ENCODE measurements at places on chromosomes 6 and 20. TPM values are rescaled to one million over a fixed set of nuclear protein-coding genes. Genes with fewer than 3 reads are reported as not detected.

HBS1L gene
- polyA plus RNA-seq: 28.1 TPM

VNN1 gene
- not detected for polyA plus RNA-seq

HRH3 gene
- polyA plus RNA-seq: 3.1 TPM

FAM229B gene
- polyA plus RNA-seq: 10.4 TPM

HSPA12B gene
- polyA plus RNA-seq: 3.5 TPM

BTNL2 gene
- polyA plus RNA-seq: not detected

PNPLA1 gene
- not detected for polyA plus RNA-seq

C6orf15 gene
- polyA plus RNA-seq: 0.06 TPM

SIRPG gene
- polyA plus RNA-seq: 0.03 TPM

DNA sequence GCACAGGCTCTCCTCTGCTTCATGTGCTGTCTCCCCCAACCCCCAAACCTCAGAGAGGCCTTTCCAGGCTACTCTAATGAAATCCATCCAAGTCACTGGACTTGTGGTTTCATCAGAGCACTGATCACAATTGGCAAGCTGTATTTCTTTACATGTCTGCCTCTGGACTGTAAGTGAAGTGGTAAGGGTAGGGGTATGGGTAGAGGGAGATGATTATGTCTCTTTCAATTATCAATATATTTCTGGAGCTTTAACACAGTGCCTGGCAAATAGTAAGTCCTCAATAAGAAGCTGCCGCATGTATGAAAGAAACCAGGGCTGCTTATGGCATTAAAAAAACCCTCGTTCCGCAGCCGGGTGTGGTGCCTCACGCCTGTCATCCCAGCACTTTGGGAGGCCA, 5.4 kb downstream of the TRERF1 start:
- DNase-seq: no peak

DNA sequence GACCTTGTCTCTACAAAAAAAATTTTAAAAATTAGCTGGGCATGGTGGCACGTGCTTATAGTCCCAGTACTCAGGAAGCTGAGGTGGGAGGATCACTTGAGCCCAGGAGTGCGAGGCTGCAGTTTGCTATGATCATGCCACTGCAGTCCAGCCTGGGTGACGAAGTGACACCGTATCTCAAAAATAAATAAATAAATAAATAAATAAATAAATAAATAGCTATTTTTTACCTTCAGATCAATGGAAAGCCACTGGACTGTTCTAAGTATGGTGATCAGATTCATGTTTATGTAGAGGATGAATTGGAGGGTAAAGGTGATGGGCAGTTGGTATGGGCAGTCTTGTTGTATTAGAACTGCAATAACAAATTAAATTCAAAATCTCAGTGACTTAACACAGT, 24.0 kb downstream of the DSTN start:
- no peak for DNase-seq

DNA sequence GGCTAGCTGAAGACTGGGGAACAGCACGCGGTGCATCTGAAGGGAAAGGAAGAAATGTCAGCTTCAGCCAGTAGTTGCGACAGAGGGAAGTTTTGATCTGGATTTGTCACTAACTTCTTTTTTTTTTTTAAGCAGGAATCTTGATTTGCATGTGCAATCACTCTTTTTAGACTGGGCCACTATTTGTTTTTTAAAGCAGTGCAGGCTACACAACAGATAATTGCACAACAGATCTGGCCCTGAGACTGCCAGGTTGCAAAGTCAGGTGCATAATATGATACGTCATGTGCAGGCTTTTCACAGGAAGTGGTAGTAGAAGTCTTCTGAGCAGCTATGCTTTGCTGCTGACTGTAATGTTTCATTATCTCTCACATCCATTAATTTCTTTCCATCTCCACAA, 13.5 kb downstream of the PFDN4 start:
- DNase-seq: no peak

DNA sequence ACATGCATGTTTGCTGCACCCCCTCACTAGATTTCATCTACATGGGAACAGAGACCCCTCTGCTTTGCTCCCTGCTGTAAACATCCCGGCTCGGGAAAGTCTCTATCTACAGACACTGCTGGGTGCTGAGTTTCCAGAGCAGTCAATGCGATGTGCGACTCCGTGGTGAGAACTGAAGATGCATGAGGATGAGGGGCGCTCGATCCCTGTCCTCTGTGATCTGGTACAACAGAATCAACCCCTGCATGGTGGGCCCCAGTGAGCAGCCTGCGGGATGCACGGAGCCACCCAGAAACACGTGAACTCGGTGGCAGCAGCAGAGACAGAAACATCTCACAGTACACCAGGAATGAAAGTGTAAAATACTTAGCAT, 83.1 kb downstream of the THBS2 start:
- DNase-seq: no peak

DNA sequence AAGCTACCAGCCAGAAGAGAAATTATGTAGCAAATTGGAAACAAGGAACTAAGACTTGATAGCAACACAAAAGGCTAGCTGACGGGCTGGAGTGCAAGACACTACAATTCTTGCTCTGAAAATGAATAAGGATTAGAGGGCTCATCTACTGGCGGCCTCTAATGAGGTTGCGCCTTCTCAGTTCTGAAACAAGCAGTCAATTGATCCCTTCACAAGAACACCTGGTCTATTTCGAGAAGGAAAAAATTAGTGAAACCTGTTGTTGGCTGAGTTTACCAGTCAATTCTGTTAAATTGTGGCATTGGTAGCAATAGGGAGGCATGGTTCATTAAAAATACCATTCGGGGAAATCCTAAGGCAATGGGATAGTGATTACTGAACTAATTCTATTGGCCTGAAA, 74.8 kb upstream of the JARID2 start:
- no peak for DNase-seq

DNA sequence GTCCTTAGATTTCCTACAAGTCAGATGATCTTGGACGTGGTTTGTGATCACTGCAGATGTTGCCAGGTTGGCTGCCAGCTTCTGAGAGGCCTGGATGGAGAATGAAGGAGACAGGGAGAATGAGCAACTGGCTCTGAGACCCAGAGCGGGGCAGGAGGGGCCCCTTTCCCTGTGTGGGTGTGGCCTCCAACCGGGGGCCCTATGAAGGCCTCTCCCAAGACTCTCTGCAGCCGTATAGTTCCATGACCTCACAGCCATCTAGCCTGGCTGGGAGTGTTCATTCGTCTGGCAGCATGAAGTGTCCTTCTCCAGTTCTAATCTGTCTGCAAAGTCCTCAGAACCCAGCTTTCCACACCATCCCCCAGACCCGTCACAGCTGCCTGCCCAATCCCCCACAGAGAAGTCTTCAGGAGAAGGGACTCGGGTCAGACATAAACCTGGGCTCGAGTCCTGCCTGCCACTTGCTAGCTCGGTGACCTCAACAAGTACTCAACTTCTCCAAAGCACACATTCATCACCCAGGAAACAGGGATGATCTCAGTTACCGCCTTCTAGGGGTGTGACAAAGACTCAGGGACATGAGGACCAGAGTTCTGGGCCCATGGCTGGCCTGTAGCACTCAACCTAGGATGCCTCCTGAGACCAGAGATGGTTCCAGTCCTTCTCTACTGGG, 122.6 kb downstream of the EDN3 start:
- no peak for DNase-seq

DNA sequence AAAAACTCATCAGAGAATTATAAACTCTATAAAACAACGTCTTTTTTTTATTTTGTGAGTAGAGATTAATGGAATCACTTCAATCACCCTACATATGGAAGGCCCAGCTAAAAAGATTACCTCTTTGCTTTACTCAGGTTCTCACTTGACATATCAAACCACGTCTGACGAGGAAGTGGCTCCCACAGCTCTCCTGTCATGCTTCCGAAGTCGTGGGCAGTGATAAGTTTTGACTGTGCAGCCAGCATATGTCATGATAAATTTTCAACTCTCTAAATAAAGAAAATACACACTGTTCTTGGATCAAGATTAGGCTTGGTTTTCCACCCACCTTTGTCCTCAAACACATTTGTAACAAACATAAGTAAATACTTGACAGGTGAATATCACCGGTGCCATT, 279.5 kb upstream of the RNF217 start:
- DNase-seq: no peak

DNA sequence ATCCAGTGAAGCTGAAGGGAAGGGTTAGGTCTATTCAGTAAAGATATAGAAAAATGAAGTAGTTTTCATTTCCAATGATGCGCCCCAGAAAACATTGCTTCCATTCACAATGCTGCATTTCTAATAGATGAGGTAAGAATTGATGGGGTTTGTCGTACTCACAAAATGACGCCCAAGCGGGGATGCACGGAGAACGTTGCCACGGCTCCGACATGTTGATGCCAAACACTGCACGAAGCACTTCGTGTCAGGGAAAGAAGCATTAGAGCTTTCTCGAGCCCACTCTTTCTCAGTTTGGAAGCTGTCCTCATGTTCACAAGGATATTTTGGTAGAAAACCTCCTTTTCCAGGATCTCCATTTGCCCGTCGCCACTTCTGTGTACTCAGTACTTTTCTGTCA, 21.6 kb upstream of the MAFB start:
- DNase-seq: no peak
